ENCODE measurements at places on chromosomes 4 and X.

DNA sequence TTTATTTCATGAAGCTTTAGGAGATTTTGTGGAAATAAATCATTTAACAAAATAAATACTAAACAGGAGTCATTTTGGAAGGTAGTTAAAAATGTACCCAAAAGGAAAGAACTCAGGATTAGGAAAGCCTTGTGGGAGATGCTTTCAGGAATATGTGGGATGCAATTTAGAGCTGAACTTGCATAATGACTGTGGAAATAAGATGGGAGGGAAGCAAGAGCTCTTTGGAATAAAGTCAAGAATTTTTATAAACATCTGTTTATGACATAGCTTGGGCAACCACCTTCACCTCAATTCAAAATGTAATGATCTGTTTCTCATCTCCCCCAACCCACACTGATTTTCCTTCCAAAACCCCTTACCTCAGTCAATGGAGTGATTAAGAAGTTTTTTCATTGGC lies 623.8 kb downstream of the FAT4 start:
- no peak for DNase-seq

GRCh38 chr4:169275180-169275579 lies 4.4 kb upstream of the SH3RF1 start:
- DNase-seq = no peak

DNA sequence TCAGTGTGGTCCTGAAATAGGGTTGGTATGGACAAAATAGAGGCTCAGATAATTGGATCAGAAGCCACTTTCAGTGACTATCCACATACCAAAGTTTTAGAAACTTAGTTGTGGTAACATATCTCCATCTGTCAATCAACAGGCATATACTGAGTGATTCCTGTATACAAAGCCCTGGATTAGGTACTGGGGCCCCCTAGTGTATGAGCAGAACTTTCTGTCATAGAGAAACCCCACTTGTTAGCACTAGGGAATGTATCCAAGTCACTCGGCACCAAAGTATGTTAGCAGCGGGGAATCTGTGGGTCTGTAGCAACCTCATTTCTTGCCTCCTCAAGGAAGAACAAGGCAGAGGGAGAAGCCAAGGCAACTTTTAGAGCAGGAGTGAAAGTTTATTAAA lies 50.7 kb downstream of the MAP7D3 start:
- no peak for DNase-seq

- no peak for DNase-seq
Measured at GRCh38 chr4:38323141-38323641, 340.8 kb upstream of the KLF3 start.

GRCh38 chr4:109973529-109973905 lies 60.8 kb downstream of the EGF start:
- DNase-seq = no peak

DNA sequence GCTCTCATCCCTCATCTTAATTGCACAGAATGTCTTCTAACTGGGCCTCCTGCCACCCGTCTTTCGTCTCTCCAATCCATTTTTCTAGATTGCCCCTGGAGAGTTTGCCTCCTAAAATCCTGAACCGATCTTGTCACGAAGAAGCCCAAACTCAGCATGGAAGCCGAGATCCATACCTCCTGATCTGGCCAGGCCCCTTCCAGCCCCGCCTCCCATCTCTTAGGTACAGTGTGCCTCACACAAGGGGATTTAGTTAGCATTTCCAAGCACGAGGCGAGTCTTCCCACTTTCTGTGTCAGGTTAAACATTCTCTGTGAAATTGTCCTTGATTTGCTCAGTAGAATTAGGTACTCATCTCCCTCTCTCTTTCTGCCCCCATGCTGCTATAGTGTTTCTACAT lies 80.0 kb upstream of the TENM3 start:
- no peak for DNase-seq

DNA sequence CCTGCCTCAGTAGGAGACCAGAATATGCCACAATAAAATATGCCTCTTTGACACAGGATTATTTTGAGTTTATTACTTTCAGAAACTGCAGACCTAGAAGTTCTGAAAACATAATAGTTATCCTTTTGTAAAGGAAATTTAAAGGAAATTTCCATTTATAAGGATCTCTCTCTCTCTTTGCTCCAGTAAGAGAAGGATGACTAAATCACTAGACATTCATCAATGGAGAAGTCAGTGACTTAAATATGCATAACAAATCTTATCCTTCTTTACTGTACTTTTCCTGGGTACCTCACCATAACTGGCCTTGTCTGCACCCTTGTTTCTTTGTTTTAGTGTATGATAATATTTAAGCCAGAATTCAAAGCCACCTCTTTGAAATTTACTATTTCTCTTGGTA lies 28.3 kb upstream of the OPHN1 start:
- no peak for DNase-seq

DNA sequence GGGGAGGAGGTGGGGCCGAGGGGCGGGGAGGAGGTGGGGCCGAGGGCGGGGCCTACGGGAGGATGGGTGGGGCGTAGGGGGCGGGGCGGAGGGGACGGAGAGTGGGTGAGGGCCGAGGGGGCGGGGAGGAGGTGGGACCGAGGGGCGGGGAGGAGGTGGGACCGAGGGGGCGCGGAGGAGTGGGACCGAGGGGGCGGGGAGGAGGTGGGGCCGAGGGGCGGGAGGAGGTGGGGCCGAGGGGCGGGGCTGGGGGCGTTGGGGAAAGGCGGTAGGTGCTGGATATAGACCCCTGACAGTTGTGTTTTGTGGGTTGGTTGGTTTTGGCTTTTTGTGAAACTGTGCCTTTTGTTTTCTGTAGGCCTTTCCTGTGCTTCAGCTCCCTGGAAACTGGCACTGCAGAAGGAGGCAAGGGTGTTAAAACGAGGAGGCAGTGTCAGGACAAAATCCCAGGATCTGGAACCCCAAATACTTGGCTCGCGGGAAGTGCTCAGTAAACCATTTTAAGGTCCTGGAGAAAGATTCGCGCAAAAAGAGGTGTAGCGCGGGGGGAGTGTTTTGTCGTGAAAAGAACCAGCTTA lies 580 bp upstream of the MMGT1 start:
- peak; percentile 66 for DNase-seq

GRCh38 chr4:47651231-47651630 lies 166.2 kb downstream of the ATP10D start:
- DNase-seq = no peak

GRCh38 chr4:43282534-43282933 lies 390.0 kb downstream of the GRXCR1 start:
- no peak for DNase-seq

DNA sequence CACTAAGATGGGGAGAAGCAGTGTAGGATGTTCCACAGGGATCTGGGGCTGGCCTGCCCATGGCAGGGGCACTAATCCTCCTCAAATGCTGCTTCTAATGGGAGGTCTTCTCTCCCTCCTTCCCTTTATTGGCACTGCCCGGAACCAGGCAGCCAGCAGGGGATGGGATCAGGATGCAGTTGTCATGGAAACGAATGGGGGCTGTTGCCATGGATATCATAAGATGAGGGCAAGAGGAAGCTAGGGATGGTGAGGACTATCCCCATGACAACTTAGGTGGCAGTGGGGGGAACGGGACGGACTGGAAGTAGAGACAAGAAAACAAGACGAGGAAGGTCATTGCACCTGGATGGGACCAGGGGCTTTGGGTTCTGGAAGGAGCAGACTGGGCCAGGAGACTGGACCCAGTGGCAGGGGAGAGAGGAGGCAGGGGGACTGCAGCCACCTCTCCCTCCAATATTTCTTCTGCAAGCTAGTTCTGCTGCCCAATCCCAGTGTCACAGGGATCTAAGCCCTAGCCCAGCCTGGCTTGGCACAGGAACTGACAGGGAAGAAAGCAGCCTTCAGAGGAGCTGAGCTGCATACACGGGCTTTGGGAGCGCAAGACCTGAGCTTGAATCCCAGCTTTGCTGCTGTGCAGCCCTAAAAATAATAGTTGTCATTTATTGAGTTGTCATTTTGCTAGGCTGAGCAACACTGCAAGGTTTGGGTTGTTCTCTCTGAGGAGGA lies 19.0 kb downstream of the IQSEC2 start:
- no peak for DNase-seq

DNA sequence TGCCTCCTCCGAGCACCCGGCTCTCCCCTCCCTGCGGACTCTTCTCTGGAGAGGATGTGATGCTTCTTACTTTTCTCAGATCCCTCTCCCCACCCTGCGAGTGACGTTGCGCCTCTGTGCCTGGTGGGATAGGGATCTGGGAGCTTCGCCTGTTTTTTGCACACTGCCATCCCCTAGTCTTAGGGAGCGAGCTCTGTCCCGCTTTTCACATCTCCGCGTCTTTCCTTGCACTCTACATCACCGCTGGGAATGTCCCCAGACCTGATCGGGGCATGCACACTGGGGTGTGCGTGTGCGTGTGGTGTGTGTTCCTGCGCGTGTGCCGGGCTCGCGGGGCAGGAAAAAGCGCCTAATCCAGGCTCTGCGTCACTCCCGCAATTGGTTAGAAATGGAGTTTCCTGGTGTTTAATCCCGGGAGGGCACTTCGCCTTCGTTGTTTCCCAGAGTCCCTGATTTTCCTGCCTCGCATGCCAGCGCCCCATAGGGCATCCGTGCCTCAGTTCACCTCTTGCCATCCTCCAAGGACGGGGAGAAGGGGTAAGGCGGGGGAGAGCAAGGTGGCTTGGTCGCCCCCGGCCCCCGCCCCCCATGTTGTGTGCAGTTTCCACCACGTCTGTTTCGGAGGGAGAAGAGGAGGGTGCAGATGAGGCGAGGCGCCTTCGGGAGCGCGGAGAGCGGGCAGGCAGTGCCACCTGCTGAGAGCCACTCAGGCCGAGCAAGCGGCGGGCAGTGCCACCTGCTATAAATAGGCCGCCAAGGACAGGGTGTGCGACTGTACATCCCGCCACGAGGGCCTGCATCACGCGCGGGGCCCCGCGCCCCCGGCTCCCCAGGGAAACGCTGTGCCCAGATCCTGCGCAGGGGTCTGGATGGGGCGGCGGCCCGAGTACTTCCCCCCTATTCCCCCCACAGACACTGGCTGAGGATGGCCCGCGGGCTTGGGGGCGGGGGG lies 759 bp upstream of the TBC1D1 start:
- DNase-seq = peak; percentile 54

DNA sequence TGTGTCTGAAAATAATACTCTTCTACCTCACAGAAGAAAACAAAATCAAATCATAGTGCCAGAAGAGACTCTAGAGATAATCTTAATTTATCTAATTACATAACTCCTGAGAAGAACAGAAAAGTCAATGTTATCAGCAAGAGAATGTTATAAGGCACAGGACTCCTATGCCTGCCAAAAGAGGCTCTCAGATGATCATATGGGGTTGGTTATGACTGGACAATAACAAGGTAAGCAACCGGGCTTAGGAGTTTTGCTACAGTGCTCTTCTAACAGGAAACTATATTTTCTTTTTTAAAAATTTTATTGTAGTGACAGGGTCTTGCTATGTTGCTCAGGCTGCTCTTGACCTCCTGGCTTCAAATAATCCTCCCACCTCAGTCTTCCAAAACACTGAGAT lies 3.5 kb upstream of the C4orf17 start:
- peak; percentile 18 for DNase-seq

DNA sequence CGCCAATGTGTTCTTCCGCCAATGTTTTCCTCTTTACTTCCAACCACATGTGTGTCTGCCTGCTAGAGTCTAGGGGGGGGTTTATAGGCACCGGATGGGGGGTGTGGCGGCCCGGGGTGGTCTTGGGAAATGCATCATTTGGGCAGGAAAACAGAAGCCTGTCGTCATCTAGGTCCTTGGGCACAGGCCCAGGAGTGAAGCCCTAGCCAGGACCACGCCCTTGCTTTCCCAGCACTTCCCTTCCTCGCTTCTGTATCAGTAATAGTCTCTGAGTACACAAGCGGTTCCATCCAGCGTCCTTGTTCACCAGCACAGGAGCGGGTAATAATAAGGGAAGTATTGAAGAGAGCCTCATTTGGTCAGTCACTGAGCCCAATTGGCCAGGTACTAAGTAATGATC lies 74.5 kb downstream of the QDPR start:
- DNase-seq = no peak

- DNase-seq = no peak
Measured at GRCh38 chr4:168722391-168722790, 225.5 kb downstream of the PALLD start.

- DNase-seq = no peak
Measured at GRCh38 chr4:176441594-176441993, 121.8 kb downstream of the SPCS3 start.

- DNase-seq = no peak
Measured at GRCh38 chr4:13524504-13525243, 19.6 kb downstream of the NKX3-2 start.

GRCh38 chr4:26131711-26132110 lies 189.1 kb upstream of the RBPJ start:
- no peak for DNase-seq

DNA sequence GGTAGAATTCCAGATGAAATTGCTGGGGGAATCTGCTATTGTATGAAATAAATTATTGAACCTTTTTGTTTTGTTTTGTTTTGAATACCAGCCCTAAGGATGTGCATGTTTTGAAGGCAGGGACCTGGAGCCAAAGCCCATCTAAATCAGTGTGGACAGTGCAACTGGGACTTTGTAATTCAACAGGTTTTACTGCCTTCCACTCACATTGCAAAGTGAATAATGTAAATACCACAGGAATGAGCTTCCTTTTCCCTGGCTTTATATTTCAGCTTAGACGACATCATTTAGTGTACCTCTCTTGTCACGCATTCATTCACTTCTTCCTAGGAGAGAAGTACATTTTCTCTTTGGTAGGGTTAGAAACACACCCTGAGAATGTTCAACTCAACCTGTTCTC lies 795.0 kb downstream of the CENPC start:
- no peak for DNase-seq

DNA sequence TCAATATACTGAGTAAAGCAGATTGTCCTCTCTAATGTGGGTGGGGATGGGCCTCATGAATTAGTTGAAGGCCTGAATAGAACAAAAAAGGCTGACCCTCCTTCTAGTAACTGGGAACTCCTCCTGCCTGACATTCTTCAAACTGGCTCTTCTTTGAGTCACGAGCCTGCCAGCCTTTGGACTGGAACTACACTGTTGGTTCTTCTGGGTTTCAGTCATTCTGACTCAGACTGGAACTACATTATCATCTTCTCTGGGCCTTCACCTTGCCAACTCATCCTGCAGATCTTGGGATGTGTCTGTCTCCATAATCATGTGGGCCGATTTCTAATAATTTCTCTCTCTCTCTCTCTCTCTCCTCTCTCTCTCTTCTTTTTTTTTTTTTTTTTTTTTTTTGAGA lies 26.9 kb upstream of the CT47C1 start:
- DNase-seq = no peak

DNA sequence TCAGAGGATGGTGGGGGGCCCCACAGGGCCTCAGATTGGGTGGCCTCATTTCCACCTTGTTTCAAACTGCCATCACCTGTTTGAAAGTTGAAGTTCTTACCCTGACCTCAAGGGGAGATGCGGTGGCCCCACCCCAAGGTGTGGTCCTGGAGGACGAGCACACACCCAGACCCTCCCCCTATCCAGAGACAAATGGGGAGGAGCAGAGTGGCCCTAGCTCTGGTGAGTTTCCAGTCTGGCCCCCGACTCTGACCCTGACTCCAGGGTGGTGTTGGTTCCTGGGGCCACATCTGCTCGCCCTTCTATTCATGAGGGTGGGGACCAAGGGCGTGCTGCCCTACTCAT lies 36.3 kb upstream of the ADRA2C start:
- DNase-seq = no peak

GRCh38 chr4:86307432-86307831 lies 52.4 kb downstream of the MAPK10 start:
- DNase-seq = no peak
